Activated T-cell treated with anti-CD3 and anti-CD28 coated beads for 4 hours (primary cell): ENCODE measurements at places on chromosomes 12 and 14.

GRCh38 chr12:115273456-115273855, 589.5 kb upstream of the TBX3 start:
- no peak for DNase-seq

GRCh38 chr12:52139579-52140062, 52.2 kb downstream of the KRT80 start:
- DNase-seq = no peak

- DNase-seq = no peak
These were observed 1338.8 kb upstream of the SEL1L start for GRCh38 chr14:82872494-82872893.

DNA sequence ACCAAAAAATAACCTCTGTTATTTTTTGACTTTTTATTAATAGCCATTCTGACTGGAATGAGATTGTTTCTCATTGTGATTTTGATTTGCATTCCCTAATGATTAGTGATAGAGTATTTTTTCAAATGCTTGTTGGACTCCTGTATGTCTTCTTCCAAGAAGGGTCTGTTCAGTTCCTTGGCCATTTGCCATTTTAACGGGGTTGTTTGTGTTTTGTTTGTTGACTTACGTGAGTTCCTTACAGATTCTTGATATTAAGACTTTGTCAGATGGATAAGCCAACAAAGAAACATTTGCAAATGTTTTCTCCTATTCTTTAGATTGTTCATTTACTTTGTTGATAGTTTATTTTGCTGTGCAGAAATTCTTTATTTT, 651.6 kb upstream of the LRFN5 start:
- DNase-seq = no peak

DNA sequence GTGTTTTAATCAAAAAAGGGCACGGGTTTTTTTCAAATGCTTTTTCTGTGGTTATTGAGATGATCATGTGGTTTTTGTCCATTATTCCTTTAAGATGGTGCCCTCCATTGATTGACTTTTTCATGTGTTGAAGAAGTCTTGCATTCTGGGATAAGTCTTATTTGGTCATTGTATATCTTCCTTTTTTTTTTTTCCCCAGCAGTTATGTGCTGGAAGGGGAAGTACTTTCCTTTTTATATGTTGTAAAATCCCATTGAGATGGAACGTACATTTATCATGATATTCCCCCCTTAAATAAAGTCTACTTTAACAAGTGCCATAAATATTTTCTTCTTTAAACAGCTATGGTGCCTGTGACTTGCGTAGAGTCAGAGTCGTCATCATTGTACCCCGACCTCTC, 24.8 kb upstream of the MUCL1 start:
- no peak for DNase-seq

DNA sequence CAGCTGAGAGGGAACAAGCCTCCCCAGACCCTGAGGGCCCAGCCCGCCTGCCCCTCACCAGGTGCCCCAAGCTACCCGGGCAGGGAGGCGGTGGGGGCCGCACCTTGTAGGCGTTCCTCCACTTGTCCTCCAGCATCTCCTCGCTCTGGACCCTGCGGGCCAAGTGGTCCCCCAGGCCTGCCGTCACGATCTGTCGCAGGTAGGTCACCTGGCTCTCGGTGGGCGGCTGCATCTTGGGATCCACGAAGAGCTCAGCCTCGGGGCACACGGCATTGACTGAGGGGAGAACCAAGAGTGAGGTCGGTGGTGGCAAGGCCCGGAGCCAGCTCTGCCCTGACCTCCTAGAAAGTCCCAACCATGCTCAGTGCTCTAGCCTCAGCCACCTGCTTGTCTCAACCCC, 36.6 kb downstream of the DHX37 start:
- DNase-seq = no peak

- DNase-seq = no peak
These were observed 61.0 kb downstream of the SUSD6 start for GRCh38 chr14:69672356-69672755.

DNA sequence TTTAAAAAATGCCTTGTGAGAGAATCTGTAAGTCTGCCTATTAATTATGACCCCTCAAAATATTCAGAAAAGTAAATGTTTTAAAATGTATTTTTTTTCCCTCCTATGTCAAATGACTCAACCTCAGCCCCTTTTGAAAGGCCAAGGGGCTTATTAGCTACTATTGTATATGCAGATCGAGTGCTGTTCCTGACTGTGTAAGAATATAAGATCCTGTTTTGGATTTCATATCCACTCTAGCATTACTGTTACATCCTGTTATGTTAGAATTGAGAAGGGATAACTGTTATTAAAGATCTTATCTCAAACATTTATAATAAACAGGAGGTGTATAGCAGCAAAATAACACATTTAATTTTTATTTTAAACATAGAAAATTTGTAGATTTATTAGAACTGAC, 46.6 kb upstream of the TPH2 start:
- DNase-seq = no peak

GRCh38 chr12:13534645-13535398, 338.3 kb downstream of the EMP1 start:
- DNase-seq = no peak

DNA sequence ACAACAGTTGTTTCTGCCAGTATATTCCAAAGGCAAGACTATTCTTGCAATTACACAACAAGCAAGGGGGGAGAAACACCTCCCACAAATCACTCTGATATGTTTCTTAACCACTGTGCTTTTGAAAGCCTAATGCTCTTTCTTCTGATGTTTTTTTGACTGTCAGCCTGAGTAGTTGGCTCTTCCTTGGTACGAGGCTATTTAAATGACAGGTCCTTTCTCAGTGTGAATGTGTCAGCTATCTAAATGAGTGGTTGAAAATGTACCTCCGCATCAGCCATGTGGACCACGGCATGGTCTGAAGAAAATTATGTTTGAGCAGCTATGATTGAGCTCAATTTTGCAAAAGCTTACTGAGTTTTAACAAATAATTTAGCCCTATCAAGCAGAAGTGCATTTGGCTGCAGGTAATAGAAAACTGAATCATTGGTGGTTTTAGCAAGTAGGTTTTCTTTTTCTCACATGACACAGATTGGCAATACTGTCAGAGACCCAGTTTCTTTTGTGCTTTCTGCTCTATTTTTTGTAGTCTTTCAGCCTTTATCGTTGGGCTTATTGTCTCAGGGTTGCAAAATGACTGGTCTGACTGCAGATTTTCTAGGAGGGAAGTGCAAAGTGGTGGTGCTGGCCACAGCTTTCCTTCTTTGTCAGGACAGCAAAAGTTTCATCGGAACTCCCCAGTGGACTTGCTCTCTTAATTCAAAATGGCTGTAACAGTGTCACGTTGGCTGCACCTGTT, 162.8 kb downstream of the RGS6 start:
- DNase-seq = no peak

DNA sequence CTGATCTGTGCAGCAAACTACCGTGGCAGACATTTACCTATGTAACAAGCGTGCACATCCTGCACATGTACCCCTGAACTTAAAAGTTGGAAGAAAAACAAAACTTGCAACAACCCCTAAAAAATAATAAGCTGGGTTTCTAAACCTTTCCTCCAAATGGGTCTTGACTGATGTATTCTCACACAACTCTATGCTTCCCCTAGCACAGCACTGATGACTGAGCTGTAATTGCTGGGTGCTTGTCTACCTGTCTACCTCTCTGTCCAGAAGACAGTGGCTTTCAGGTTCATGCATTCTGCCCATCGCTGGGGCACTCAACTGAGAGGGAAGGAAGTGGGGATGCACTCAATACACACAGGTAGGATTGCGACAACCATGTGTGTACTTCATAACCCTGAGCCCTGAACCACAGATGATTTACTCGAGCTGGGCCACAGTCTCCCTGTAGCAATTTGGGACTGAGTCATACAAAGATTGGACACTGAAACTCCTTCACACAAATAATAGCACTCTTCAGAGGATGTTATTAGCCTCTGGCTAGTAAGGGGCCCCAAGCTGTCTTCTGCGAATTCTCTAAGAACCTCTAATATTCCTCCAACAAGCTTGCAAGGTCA, 44.8 kb upstream of the TMPO start:
- no peak for DNase-seq

DNA sequence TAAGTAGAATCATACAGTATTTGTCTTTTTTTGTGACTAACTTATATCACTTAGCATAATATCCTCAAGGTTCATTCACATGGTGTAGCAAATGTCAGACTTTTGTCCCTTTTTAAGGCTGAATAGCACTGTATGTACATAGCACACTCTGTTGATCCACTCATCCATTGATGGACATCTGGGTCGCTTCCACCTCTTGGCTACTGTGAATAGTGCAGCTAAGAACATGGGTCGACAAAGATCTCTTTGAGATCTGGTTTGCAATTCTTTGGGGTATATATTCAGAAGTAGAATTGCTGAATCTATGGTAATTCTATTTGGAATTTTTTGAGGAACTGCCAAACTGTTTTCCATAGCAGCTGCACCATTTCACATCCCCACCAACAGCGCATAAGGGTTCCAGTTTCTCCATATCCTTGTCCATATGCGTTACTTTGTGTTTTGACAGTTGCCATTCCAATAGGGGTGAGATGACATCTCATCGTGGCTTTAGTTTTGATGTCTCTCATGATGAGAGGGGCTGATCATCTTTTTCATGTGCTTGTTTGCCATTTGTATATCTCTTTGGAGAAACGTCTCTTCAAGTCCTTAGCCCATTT, 73.9 kb downstream of the GLRX5 start:
- no peak for DNase-seq

GRCh38 chr12:29609431-29610215, 112.1 kb upstream of the OVCH1 start:
- no peak for DNase-seq

DNA sequence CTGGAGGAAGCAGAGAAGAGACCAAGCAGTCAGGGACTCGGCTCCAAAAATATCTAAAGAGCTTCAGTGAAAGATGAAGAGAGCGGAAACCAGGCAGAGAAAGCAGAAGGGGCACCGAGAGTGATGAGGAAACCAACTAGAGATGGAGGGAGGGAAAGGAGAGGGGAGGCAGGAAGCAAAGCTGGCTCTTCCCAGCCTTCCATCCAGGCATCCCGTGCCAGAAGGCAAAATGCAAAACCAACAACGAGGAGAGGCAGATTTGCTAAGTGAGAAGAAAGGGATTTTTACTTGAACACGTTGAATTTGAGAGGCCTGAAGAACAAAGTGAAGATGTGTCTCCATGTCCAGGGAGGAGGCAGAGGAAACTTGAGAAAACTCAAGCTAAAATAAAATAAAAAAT, 90.1 kb downstream of the NUAK1 start:
- DNase-seq = no peak

DNA sequence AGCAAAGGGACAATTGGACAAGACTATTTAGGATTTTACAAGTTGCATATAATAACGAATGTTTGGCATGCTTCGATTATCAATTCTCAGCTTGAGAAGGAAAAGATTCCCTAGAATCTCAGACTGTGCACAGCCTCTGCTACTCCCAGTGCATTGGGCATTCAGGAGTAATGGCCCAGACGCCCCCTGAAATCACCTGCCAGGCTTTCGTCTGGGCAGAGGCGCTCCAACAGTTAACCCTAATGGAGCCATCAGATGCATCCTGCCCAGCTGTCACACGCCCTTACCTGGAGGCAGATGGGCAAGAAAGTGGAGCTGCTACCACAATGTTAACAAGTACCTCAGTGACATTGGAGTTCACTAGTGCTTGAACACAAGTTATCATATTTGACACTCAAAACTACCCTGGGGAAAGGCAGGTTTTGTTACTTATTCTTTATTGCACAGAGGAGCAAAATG, 927 bp upstream of the LRP6 start:
- no peak for DNase-seq

GRCh38 chr14:101473045-101473729, 88.1 kb upstream of the DIO3 start:
- DNase-seq = no peak

- DNase-seq = no peak
These were observed 51.0 kb downstream of the SPTLC2 start for GRCh38 chr14:77565289-77565993.

GRCh38 chr12:104651811-104652210, 195.1 kb downstream of the CHST11 start:
- DNase-seq = no peak

- no peak for DNase-seq
These were observed 22.9 kb upstream of the ARL1 start for GRCh38 chr12:101430456-101430855.

GRCh38 chr12:131800594-131801135, 27.5 kb upstream of the MMP17 start:
- DNase-seq = no peak

DNA sequence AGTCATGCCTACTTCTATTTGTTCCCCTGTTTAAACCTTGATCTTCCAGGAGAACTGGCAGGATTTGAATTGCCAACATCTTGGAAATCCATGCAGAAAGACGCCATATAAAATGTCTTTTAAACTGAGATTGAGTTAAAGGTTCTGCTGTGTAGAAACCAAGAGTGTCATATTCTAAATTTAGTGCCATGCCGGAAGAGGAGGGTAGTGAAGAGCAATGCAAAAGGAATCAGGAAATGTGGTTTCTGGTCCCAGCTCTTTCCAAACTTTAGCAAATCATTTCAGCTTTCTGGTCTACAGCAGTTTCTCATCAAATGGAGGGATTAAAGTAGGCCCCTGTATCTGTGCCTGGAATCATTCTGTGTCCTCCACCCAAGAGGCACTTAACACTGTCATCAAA, 85.7 kb downstream of the BTG1 start:
- DNase-seq = no peak

DNA sequence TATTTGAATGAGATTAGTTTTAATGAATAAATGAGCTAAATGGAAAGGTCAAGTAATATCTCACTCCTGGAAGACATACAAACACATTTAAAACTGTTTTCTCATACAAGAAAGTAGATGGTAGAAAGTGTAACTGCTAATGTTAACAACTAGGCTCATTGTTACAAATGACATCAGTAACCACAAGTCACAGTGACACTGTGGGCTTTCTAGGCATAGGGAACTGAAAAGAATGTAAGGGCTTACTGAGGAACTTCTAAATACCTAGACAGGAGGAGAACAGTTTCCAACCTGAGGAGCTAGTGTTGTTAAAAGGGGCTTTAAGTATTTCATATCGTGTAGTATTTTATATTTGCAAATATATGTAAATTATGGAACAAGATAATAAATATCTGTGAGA, 17.5 kb upstream of the ERGIC2 start:
- DNase-seq = no peak

GRCh38 chr14:73188501-73188911, 48.8 kb upstream of the PAPLN start:
- no peak for DNase-seq

DNA sequence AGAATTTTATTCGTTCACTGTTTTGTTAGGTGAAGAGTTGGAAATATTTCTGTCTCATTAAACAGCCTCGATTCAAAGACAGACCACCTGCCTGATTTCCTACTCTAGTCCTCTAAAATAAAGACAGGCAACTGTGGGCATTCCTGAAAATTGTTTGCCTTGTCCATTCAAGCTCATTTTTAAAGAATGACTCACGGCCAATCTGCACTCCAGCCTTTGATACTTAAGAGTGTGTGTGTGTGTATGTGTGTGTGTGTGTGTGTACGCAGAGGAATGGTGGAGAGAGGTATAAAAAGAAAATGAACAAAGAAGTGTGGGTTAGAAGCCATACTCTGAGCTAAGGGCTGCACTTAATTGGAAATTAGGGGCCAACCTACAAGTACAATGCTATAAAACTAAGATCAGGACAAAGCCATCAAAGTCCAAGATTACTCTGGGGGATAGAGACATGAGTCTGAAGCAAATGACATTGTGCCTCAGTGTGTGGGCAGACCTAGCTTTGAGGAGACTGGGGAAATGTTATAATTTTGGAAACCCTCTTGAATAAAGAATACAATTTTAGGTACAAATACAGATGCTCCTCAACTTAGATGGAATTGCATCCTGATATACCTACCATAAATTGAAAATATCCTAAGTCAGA, 45.6 kb upstream of the SOCS2 start:
- DNase-seq = no peak
